Fibroblast of lung (primary cell): ENCODE measurements at places on chromosomes 2 and 18.
A peak's percentile ranks its signal among the peaks of the same experiment; 100 is the strongest.

GRCh38 chr2:60007671-60008070 is 545.8 kb downstream of the BCL11A start:
- DNase-seq: no peak

DNA sequence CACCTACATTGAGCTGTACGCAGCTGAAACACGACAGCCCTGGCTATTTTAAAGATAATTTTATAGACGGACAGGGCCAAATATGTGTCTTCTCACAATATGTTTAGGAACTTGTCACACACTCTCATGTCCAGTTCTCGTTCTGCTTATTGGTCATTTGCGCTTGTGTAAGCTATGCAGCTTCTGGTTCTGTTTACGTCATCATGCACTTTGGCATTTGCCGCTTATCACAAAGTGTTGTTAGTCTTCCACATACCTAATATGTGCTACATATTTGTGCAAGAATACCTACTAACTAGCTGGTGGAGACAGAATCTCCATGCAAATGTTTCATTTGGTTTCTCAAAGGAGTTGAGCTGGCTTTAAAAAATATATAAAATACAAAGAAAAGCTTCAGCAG is 7.5 kb upstream of the ZNF516 start:
- no peak for DNase-seq

DNA sequence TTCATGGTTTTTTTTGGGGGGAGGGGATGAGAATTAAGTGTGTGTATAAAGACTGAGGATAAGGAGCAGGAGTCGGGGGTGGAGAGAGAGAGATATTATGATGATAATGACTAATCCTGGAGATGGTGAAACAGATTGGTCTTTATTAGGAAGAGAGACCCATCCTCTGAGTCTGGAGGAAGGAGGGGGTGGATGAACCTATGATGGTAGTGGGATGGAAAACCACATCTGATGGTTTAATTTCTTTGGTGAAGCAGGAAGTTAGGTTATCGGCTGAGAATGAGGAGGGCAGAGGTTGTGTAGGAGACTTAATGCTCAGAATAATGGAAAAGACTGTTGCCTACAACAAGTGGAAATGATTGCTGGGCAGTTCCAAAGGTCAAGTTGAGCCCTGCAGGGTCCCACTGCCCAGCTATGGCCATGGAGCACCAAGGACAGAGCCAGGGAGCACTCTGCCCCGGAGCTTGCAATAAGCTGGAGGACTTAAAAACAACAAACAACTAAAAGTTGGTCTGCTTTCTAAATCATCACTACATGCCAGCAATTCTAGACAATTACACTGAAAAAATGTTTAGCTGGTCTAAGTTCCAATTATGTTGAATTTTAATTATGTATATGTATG is 7.9 kb downstream of the SLC16A14 start:
- DNase-seq: no peak

- no peak for DNase-seq
Measured at GRCh38 chr2:42575458-42576064, 7.1 kb downstream of the MTA3 start.

DNA sequence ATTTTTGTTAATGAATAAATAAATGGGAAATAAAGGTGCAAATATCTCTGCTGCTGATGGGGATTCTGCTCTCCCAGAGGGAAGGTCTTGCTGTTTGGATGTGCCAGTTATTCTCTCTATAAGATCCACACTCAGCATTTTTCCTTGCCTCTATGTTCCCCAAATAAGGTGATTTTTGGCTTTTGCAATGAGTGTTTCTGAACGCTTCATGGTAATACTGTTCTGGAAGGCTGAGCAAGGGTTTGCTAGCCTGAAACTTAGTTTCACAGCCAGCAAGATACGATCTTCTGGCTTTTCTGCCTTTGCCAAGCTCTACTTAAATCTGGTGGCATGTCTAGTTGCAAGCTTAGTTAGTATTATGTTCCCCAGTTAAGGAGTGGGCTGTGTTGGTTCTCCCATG is 114.6 kb downstream of the LPIN1 start:
- no peak for DNase-seq

DNA sequence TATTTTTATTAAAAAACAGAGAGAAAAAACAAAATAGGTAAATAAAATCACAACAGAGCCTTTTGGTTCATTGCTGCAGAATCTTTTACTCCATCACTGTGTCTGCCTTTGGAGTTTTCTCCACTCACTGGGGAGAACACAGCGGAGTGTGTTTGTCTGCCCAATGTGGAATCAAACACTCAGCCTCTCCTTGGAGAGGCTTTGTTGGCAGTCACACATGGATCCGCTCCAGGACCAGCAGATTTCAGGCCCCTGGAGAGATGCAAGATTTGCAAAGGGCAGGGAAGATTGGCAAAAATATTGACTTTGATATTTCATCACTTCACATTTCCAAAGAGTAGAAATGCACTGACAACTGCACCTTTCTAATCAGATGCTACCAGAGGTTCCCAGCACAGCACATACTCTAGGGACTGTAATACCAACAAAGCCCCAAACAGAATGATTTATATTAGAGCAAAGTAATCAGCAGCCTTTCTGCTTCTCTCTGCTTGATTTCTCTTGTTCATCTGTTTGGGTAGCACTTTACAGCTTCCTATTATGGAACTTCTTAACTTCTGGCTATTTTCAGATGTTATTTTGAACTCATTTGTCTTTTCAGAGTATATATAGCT is 1898.8 kb upstream of the PIK3C3 start:
- DNase-seq: no peak

DNA sequence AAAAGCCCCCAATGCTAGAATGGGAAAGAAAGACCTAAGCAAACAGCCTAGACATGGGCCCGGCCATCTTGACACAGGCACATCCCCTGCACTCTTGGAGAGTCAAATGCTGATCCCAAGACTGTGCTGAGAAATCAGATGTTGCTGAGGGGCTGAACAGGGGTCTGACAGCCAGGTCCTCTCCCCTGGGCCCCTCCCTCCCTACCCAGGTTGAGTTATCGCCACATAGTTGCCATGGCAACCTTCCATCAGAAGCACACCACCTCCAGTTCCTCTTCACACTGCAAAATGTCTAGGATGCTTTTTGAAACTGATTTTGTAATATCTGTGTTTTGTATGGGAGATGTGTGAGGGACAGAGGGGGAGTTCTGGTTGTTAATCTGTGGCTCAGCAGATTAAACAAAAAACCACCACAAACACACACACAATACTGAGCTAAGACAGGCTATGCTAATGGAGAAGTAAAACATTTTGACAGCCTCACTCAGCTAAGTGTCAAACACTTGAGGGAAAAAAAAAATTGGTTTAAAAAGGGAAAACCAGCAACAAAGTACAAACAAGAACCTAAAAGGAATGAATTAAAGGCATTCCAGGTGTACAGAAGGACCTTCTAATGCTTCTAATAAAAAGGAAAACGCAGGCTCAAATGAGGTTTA is 88.2 kb downstream of the TMEM163 start:
- no peak for DNase-seq

DNA sequence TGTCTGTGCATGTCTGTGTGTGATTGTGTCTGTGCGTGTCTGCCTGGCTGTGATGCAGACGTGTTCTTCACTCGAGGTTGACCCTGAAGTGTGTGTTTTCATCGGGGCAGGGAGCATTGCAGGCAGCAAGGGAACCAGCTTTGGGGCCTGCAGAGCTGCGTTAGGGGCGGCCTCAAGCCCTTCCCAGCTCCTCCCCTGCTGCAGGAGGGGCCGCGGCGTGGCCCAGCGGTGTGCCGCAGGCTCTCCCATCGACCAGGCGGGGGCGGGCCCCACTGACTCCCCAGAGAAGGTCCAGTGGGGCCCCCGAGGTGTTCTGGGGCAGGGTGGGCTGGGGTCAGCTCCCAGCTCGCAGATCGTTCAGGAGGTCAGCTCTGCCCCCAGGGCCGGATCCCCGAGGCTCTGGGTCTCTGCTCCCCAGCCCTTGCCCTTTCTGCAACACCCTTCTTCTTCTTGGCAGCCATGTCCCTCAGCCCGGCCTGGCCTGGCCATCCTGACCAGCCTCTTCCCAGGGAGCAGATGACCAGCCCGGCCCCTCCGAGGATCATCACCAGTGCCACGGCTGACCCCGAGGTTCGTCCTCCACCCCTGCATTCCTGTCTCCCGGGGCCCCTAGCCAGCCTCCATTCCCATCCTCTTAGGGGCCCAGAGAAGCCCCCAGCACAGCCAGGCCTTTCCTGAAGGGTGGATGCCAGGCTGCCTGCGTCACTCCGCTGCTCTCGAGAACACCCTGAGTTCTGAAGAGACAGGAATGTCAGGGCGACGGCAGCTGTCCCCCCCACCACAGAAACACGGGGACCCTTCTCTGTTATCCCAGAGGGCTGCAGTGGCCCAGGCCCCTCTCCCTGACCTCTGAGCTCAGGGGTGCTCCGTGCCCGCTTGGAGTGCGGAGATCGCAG is 11.1 kb upstream of the KLHL30 start:
- peak; percentile 81 for DNase-seq

DNA sequence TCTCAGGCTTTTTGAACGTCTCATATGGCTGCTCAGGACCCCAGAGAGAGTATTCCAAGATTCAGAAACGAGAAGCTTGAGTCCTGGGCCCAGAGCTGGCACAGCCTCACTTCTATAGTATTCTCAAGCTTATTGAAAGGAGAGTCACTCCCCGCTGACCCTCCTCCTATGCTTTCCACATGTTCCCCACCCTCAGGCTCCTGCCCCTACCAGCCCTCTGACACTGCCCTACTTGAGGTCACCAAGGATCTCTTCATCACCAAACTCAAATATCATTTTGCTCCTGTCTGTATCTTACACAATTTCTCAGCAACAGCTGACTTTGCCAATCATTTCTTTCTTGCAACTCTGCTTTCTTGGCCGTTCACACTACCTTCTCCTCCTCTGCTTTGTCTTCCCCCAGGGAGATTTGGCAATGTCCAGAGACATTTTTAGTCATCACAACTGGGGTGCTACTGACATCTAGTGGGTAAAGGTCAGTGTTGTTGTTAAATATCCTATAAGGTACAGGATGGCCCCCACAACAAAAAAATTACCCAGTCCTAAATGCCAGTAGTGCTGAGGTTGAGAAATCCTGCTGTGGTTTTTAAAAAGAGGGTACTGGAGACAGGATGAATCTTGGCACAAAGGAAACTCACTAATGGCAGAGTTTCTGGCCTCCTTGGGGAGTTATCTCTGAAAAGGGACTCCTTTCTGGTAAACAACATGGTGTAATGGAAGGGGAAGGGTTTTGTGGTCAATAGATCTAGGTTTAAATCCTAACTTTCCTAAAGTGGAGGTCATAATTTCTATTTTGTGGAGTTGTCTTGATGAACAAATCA is 26.9 kb upstream of the INSIG2 start:
- peak; percentile 60 for DNase-seq
